Stromal cell of bone marrow (primary cell): ENCODE measurements at places on chromosomes 1 and 21.

DNA sequence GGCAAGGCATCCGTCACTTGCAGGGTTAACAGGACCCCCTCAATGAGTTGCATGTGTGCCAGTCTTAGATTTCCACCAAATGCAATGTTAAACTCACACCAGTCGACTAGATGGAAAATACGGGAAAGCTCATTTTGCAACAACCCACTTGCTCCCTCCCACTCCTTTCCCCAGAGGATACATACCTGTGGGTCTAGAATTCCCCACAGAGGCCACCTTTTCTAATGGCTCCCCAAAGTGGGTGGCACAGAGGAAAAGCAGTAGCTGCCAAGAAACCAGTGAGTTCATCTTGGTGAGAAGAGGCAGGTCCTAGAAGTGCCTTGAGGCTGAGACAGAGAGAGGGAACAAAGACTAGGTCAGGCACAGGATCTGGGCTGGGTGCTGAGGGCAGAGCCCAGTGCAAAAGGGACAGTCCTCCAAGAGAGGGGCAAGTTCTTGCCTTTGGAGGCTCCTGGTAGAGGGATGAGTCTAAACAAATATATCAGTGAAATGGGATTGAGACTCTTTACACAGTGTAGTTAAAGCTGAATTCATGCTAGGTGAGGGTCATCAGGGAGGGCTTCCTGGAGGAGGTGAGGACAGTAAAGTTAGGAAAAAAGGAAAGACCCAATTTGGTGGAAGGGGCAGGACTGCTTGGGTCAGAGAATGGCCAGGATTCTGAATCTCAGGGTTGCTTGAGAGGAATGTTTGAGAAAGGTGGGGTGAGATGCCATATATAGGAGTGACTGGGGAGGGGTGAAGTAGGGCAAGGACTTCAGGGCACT is 3.5 kb downstream of the KISS1 start:
- no peak for DNase-seq

DNA sequence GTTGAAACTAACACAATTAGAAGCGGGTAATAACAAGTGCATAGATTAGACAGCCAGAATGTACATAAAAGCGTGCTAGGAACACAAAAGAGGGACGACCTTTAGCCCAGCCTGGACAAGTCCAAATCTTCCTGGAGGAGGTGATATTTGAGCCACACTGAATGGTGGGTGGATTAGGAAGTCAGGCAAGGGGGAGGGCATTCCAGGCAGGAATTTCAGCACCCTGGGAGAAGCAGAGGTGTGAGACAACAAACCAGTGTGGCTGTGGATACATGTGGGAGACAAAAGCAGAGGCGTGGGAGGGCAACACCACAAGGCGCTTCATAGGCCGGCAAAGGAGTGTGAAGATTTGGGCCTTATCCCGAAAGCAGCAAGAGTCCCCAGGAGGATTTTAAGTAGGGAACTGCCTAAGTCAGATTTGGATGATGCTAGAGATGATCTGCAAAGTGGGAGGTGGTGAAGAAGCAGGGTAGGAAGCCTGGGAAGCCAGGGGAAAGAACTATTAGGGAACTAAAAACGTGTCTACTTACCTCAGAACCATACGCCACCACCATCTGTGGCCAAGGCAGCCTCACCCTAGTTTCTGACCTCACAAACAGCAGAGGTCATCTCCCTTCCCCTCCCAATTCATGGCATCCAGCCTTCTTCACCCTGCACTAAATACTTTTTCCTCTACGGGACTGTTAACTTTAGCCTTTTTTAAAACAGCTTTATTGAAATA is 81.8 kb downstream of the GLUL start:
- no peak for DNase-seq

DNA sequence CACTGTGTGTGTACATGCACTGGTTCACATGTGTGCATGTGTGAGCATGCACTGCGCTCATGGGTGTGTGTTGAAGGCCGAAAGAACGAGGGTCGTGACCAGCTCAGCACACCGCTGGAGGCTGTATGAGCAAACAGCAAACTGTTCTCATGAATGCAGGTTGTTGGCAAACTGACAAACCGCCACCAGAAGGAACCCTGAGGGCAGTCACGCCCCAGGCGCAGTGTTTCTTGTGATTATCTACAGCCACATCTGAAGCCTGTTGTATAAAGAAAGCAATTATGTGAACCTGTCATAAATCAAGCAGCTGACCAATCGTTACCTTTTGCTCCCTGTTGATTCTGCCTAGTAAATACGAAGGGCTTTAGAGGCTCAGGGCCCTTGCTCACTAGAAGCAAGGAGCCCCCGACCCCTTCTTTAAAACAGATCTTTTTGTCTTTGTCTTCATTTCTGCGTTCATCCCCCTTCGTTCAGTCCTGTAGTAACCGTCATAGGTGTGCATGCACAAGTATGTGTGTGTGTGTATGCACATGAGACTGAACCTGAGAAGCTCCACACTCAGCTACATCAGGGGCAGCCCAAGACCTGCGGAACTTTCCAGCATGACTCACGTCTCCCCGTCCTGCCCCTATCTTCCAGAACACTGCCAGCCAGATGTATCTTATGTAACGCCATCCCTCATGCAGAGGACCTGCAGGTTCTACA is 16.8 kb upstream of the RIPK4 start:
- no peak for DNase-seq

GRCh38 chr1:84773195-84773594 is 82.9 kb upstream of the SSX2IP start:
- DNase-seq: no peak

- no peak for DNase-seq
These were observed 45.8 kb downstream of the SIM2 start for GRCh38 chr21:36744560-36745231.

DNA sequence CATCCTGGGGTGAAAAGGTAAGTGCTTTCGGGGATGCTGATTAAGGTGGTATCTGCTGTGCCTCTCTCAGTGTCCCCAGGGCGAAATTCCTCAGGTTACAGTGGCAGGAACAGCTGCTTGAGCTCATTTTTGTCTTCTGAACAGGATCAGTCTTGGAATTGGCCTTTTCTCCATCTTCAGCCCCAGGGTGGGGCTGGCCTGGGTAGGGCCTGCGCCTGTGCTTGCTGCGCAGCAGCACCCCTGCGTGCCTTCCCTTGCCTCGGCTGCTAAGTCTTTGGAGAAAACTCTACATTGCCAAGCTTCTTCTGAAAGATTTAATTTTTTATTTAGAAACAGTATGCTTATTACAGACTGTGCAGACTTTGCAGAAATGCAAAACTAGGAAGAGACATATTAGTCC is 41.7 kb downstream of the ADARB1 start:
- DNase-seq: no peak

GRCh38 chr1:96710708-96711477 is 10.7 kb upstream of the PTBP2 start:
- DNase-seq: no peak

- no peak for DNase-seq
These were observed 56.7 kb downstream of the KCNN3 start for GRCh38 chr1:154813300-154813816.

GRCh38 chr1:147384804-147385203 is 142.3 kb downstream of the CHD1L start:
- DNase-seq: no peak

GRCh38 chr1:52967666-52968065 is 40.6 kb downstream of the SCP2 start:
- no peak for DNase-seq

DNA sequence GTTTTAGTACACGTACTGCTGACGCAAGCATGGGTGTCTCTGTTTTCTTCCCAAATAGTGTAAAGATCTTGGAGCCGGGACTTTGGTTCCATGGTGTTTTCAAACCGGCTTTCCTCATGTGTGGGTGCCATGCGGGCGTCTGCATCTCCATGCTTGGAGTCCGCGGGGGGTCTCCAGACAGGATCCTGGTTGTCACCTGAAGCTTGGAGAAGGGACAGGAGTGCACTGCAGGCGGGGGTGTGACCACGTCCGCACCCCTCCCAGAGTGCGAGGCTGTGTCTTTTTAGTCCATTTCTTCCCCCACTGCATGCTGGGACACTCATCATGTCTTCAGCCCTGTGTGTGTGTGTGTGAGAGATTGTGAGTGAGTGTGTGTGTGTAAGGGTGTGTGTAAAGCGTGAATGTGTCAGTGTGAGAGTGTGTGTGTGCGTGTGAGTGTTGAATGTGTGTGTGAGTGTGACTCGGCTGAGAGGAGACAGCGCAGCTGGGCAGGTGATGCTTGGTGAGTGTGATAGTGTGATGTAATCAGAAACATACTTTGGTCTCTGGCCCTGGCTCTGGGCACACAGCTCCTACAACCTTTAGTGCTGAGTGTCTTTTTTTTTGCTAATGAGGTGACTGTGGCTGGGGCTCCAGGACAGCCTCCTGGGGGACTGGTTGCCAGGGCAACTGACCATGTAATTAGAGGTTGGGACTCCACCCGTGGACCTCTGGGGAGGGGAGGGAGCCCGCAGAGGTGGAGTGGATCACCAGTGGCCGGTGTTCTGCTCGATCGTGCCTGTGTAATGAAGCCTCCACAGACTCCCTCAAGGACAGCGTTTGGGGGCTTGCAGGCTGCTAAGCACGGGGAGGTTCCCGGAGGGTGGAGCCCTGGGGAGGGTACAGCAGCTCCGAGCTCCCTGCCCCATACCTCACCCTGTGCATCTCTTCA is 55.1 kb downstream of the AGPAT3 start:
- no peak for DNase-seq

GRCh38 chr1:212214325-212214724 is 70.9 kb upstream of the PPP2R5A start:
- DNase-seq: no peak

DNA sequence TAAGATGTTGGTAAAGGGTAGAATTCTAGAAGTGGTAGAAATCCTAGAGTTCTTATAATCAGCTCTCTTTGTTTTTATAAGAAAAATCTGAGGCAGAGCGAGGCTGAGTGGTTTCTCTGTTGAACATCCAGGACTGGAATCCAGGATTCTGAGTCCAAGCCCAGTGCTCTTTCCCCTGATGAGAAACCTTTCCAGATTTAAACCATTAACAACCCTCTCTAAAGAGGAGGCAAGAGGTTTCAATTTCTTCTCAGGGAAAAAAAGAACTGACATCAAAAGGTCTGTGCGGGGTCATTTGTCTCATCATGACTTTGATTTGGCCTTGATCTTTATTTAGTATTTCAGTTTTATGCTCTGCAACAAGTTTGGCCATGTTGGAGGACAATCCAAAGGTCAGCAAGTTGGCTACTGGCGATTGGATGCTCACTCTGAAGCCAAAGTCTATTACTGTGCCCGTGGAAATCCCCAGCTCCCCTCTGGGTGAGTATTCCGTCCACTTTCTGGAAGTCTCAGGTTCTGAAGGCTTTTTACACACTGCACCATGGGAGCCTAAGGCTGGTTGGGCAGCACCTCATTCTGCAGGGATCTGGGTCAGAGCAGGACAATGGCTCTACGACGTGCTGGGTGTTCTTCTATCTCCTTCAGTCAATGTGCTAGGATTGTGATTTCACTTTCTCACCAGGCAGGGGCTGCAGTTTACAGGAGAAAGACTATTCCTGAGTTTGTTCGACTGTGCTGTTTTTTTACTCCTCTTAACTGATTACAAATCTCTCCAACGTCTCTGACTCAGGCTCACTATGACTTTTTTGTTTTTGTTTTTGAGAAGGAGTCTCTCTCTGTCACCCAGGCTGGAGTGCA is 18.9 kb upstream of the CCT8 start:
- no peak for DNase-seq

- no peak for DNase-seq
These were observed 298.0 kb downstream of the OLFM3 start for GRCh38 chr1:101698681-101699080.

- no peak for DNase-seq
These were observed 15.1 kb upstream of the TUT4 start for GRCh38 chr1:52567943-52568342.

GRCh38 chr1:24931146-24931467 is 1.0 kb upstream of the RUNX3 start:
- DNase-seq: no peak

GRCh38 chr1:27521861-27522431 is 32.0 kb upstream of the WASF2 start:
- DNase-seq: no peak

DNA sequence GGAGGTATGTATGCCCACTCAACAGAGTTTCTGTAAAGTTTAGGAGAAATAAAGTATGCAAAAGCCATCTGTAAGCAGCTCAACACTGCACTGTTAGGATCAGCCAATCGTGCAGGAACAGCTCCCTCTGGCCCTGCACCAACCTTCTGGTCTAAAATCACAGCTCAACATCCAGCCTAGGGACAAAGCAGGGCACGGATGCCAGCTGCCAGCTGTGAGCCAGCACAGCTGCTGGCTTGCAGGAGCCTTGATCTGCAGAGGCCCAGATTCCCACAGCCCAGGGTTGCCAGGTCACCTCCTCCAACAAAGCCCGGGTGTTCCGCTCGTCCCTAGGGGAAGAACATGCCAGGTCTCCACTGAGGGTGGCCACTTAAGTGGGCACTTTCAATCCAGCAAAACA is 8.6 kb downstream of the ACOT7 start:
- no peak for DNase-seq

- no peak for DNase-seq
These were observed 87.5 kb upstream of the FMN2 start for GRCh38 chr1:240004086-240004749.

- no peak for DNase-seq
These were observed 4.1 kb downstream of the ZC3H12A start for GRCh38 chr1:37478451-37478881.

DNA sequence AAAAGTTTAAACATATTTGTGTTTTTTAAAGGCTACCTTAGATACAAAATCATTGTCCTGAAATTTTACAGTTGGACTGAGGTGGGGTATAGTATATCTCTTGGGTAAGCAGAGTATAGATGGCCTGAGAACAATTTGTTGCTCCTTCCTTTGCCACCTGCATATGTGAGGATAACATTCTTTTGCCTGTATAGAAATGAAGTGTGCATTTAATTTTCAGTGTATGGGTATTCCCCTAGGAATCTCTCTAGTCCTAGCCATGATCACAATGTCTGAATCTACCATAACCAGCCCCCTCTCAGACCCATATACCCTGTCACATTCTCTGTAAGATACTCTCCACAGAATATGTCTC is 1.9 kb upstream of the FCGR2A start:
- no peak for DNase-seq

- peak; percentile 99 for DNase-seq
These were observed 54.7 kb upstream of the IFFO2 start for GRCh38 chr1:19010995-19011844.

DNA sequence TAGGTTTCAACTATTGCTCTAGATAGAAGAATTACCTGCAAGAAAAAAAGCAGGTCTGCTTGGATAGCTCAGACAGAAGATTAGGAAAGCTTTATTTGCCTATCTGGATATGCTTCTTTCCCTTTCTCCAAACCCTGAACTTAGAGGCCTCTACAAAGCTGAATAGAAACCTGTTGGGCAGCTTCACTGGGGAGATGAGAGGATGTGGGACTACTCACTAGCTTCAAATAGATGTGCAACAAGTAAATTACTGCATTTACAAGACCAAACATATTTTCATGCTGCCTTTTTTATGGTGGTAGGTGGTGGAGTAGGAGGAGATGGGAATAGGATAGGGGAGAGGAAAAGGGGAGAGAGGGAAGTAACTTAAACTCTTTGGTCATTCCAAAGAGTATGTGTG is 6.4 kb downstream of the CLCA2 start:
- no peak for DNase-seq

- DNase-seq: no peak
These were observed 132.2 kb downstream of the ITSN1 start for GRCh38 chr21:33774551-33774950.

GRCh38 chr1:55204997-55205396 is 10.2 kb downstream of the USP24 start:
- no peak for DNase-seq

- DNase-seq: no peak
These were observed 1280.2 kb downstream of the NCAM2 start for GRCh38 chr21:22278366-22278765.
